ENCODE measurements at places on chromosomes 7 and 10.

- no peak for DNase-seq
These were observed 155.5 kb downstream of the SPAG6 start for GRCh38 chr10:22500656-22501340.

DNA sequence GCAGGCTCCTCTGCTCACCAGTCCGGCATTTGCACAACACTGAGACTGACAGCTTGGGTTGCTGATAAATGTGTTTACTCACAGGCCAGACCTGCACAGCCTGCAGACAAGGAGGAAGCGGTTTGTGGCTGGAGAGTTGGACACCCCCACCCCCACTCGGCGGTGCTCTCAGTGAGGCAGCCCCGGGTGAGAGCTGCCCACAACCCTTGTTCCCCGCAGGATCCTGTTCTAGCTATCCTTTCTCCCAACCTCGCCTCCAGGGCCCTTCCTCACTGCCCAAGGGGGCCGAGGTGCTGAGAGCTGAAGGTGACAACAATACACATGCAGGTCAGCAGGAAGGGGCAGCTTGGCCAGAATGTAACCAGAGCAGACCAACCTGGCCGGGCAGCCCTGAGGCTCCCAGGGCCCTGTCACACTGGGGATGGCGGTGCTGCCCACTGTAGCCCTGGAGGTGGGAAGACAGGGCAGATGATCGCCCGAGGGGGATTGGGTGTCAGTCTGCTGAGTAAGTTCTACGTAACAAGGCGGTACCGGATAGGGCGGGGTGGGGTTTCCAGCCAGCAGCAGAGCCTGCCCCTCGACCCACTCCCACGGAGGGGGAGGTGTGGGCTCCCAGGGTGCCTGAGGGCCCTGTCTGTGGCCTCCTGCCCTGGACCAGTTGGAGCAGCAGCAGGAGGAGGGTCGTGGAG is 2.1 kb upstream of the ADAM8 start:
- DNase-seq, result peak; percentile 34

DNA sequence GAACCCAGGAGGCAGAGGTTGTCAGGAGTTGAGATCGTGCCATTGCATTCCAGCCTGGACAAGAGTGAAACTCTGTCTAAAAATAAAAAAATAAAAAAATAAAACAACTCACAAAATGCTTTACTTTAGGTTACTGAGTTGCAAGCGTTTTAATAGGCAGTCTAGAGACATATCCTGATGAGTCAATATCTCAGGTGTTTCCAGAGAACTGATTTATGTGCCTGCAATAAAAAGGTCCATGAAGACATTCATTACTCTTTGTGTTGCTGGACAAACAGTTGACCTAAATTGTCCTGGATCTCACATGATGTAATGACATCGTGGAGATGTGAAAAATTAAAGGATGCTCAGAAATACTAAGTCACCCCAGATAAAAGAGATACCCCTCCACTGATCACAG is 31.5 kb downstream of the CDNF start:
- no peak for DNase-seq

GRCh38 chr7:149302222-149302621 is 40.2 kb downstream of the ZNF783 start:
- DNase-seq, result no peak

- DNase-seq, result no peak
These were observed 10.8 kb downstream of the ANKRD22 start for GRCh38 chr10:88840881-88841280.

DNA sequence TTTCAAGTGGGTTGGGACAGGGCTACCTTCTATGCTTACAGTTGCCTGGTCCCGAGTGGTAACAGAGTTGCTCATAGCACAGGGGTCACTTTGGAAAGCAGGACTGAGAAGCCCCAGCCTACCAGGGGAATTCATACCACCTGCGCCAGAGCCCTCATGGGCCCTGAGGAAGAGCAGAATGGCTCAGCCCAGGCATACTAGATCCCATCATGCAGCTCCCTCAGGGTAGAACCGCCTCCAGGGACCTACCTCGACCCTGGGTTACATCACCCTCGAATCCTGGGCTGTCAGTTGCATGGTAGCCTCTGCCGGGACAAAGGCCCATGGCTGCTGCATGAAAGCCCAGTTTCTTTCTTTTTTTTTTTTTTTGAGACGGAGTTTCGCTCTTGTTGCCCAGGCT is 2.9 kb downstream of the CUEDC2 start:
- no peak for DNase-seq

GRCh38 chr10:69088801-69089501 is 1.0 kb downstream of the SRGN start:
- peak; percentile 24 for DNase-seq

DNA sequence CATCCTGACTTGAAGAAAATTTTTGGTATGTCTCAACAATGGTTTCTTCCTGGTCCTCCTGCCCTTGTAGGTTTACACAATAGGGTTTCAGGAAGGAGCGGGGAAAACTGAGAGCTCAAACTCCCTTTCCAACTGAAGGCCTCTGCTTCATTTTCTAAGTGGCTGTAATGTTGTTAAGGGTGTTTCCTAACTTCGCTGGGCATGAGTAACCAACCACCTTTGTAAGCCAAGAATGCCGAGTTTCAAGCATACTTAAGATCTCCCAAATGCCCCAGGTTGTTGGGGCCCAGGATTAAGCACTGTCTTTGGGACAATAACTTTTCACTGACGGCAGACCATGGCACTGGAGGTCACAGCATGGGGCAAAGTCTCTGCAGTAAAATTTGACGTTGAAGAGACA is 33.6 kb upstream of the DRGX start:
- no peak for DNase-seq

DNA sequence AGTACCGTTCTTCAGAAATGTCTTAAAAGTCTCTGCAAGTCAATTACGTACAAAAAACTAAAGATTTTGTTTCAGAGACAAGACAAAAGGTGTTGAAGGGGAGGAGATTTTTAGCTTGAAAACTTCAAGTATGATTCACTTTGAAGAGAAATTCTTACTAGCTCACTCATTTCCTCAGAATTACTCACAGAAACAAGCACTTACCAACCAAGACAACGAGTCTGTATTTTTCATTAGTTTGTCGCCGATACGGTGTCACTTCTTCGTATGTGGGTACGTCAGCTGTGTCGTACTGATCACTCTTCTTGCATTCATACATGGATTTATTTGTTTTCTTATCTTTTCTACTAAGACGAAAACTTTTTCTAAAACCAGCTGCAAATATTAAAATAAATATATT is 90.6 kb upstream of the ODAD2 start:
- no peak for DNase-seq

GRCh38 chr10:62036186-62037081 is 134.9 kb downstream of the ARID5B start:
- no peak for DNase-seq

Measured in stimulated activated CD8-positive, alpha-beta memory T cell treated with anti-CD3 and anti-CD28 coated beads, Interleukin-15, amount 100 ng/mL, for 4 hours (primary cell).